CD4-positive, alpha-beta memory T cell (primary cell): ENCODE measurements at places on chromosomes 6 and 20. TPM values are rescaled to one million over a fixed set of nuclear protein-coding genes. Genes with fewer than 3 reads are reported as not detected.

Gene SPEF1
- not detected for polyA plus RNA-seq

Gene PLA2G7
- not detected for polyA plus RNA-seq

DNA sequence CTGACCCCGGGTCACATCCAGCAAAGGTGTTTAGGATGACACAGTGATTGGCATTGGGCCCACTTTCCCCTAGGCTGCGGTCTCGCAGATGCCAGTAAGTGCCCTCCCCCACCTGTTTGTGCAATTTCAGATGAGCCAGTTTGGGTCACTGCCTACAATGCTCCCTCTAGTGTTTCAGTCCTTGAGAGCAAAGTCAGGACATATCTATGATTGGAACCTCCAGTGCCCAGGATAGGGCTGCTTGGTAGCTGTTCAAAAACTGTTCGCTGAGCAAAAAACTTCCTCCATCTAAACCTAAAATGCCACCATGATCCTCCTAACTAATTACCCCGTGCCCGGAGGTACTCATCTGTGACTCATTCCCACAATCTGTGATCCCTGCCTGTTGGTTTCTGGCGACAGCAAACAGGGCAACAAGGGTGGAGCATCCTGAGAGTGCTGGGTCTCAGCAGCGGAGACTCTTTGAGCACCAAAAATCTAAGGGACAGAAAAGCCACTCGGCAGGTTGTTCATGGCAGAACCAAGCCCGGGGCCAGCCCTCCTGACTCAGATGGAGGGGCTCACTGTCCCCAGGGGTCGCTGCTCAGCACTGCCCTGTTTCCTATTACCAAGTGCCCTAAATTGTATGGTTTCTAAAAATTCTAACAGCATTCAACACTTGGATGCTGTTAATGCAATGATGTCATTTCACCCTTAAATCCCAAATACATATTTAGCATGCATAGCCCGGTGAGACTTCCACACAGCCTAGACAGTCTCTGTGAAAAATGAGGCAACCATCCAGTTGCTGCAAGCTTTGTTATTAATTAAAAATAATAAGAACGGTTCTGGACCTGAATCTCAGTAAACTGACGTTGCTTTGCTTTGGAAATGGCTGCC lies 5.0 kb downstream of the VSX1 start:
- DNase-seq: no peak

Gene BTN1A1
- polyA plus RNA-seq: not detected

Gene FAM217A
- polyA plus RNA-seq: not detected

Gene HTR1B
- not detected for polyA plus RNA-seq

- no peak for DNase-seq
Observed at GRCh38 chr6:72963946-72964345, 261.4 kb downstream of the KHDC1L start.

- DNase-seq: no peak
Observed at GRCh38 chr6:79796197-79796596, 151.2 kb downstream of the ELOVL4 start.

Gene METTL24
- polyA plus RNA-seq: not detected
